ENCODE measurements at places on chromosomes 12 and 14. TPM values are rescaled to one million over a fixed set of nuclear protein-coding genes. Genes with fewer than 3 reads are reported as not detected.

BEST3 gene
- 0.48 TPM for polyA plus RNA-seq

RD3L gene
- not detected for polyA plus RNA-seq

IFNG-AS1 gene
- 0.28 TPM for polyA plus RNA-seq

TRMT61A gene
- 5.6 TPM for polyA plus RNA-seq

CCDC196 gene
- 0.38 TPM for polyA plus RNA-seq

NOXRED1 gene
- polyA plus RNA-seq: 4.0 TPM

GRCh38 chr12:25725931-25726330 lies 172.8 kb upstream of the LMNTD1 start:
- DNase-seq: no peak

GRCh38 chr12:72872996-72873395 lies 600.8 kb downstream of the TRHDE start:
- peak; percentile 18 for DNase-seq

- no peak for DNase-seq
These were observed 18.6 kb upstream of the TMEM106C start for GRCh38 chr12:47944685-47945340.

GRCh38 chr12:5455045-5455444 lies 23.1 kb downstream of the NTF3 start:
- DNase-seq: no peak

- DNase-seq: no peak
These were observed 56.1 kb upstream of the FUT8 start for GRCh38 chr14:65356327-65356836.

DNA sequence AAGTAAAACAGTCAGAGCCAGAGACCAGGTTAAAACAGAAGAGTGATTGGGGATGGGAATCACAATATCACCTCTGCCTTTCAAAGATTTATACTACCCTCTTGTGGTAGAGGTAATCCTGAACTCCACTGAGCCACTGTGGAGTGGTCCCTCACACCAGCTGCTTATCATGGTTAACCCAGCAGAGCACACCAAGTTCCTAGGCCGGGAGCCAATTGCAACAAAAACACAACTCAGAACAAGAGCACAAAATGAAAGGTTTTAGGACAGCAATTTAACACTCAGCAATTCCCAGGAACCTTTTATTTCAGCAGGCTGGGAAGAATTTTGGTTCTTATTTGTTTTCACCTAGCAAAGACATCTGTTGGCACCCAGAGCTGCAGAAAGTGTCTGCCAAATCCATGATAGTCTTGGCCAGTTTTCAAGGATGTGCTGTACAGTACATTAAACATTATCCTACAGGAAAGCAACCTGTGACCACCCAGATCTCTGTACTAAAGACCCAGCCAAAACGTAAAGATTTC lies 220.5 kb upstream of the ATXN7L3B start:
- peak; percentile 63 for DNase-seq

DNA sequence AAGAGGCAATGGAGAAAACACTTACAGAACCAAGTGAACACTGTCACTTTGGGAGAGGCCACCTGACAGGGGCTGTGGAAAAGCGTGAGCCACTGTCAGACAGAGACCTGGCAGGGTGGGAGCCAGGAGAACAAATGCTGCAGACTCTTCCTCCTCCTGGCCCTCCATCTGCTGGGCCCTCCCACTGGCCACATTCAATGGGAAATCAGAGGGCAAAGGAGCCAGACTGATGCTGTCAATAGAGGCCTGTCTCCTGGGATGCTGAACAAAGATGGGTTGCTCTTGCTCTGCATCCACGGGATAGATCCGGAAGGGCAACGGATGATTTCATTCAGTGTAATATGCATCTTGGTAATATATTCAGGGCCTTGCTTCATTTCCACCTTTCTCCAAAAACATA lies 44.9 kb upstream of the BCAT1 start:
- no peak for DNase-seq

- DNase-seq: no peak
These were observed 552.1 kb upstream of the FBXO33 start for GRCh38 chr14:39984323-39984722.

DNA sequence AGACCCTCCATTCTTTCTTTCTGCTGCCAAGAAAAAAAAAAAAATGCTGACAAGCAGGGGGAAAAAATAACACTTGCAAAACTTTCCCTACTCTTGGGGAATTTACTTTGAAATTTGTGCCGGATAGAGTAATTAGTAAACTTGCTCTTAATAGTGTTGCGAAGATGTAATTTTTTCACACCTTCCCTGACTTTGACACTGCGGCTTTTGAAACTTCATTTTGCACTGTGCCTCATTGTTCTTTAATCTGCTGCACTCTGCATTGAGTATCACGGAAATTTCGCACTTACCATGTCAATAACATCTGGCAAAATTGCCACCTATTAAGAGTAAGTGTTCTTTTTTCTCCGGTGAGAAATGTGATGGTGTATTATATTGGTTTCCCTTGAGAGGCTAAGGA lies 596.1 kb downstream of the VRK1 start:
- DNase-seq: no peak

DNA sequence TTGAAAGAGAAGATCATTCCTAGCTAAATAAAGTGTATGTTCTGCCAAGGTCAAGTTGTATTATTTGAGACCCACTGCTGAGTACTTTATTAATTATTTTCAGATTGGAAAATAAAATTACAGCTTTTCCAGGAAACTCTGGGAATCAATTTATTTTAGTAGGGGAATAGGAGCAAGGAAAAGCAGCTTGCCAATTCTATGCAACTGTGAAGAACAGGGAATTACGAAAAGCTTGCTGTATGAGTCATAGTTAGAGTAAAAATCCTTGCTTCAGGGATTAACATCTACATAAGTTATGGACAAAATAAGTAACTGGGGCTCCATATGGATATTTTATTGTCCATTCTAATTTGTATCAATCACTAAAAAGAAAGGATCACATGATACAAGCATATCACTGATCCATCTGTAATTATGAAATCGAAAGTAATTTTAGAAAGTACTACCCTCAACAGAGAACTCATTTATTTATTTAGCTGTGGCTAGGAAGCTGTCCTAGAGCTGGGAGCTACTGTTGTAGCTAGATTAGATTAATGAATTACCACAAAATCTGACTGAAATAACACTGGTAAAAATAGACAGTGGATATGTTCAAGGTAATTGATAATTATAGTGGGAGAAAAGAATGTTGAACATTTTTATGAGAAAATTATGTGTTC lies 303.5 kb upstream of the NPAS3 start:
- DNase-seq: no peak

GRCh38 chr12:93180566-93180965 lies 197.2 kb upstream of the NUDT4 start:
- no peak for DNase-seq

GRCh38 chr14:27573018-27573417 lies 975.2 kb upstream of the NOVA1 start:
- no peak for DNase-seq

DNA sequence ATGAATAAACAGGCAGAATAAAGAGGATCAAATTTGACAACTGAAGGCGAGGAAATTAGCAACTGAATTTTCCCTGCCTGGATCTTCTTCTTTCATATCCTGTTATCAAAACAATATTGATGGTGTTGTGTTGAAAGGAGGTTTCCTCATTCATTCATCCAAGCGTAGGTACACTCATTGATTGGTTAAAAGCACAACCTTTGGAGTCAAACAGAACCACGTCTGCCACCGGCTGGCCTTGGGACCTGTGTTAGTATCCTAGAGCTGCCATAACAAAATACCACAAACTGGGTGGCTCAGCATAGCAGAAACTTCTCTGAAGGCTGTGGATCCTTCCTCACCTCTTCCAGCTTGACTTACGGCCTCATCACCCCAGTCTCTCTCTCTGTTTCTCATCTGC lies 268.6 kb upstream of the PWP1 start:
- DNase-seq: no peak

- no peak for DNase-seq
These were observed 215.4 kb upstream of the NAV3 start for GRCh38 chr12:77615332-77615731.

Measured in left kidney (tissue), 8 donors.